Stromal cell of bone marrow (primary cell): ENCODE measurements at places on chromosomes 5 and 9.

DNA sequence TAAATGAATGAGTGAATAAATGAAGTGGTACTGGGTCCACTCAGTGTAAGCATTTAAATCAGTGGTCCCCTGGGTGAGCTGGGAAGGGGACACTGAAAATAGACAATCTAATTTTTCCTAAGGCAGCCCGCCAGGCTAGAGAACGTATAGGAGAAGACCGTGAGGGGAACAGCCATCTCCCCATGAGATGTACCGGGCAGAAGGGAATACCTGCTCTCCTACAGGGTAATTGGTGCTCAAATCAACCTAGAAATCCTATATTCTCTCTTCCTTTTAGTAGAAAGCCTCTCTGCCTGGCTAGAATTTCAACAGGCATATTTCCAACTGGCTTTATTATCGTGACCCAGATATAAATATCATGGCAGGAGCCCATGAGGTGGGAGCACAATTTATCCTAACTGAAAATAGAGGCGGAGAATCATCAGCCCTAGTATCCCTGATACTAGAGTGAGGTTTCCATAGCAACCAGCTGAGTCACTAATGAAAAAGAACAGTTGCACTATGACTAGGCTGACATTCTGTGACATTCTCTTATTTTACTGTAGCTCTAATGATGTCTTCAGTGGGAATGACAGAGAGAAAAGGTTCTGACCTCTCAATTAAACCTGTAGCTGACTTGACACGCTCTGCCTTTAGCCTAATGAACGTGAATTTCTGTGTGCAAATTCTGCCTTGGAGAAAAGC lies 96.5 kb upstream of the CAST start:
- DNase-seq = peak; percentile 83

DNA sequence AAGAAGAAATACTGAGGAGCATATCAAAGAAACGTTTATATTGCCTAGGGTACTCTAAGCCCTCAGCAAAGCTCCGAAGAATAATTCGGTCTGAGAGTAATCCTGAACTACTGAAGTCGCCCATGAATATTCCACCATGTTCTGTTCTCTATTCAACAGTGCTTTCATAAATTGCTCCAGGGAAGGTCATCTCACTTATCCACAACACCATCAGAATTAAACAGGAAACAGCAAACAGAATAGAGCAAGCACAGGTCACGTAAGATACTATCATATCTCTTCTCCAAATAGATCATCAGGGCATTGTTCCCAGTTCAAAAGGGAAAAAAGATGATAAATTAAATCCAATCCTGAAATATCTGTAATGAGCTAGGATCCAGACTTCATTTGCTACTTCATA lies 325.6 kb downstream of the DEPDC1B start:
- no peak for DNase-seq

DNA sequence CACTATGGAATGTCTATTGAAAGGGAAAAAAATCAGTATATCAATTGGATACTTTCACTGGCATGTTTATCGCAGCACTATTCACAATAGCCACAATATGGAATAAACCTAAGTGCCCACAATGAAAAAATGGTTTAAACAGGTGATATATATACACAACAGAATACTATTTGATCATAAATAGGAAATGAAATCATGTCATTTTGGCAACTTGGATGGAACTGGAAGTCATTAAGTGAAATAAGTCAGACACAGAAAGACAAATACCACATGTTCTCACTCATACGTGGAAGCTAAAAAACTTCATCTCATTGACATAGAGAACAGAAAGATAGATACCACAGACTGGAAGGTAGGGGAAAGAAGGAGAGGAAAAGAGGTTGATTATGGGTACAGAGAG lies 471.6 kb upstream of the FTMT start:
- no peak for DNase-seq

GRCh38 chr9:35500130-35500748 lies 10.3 kb downstream of the RUSC2 start:
- DNase-seq = no peak

- no peak for DNase-seq
Observed at GRCh38 chr5:36861871-36862270, 14.7 kb upstream of the NIPBL start.

GRCh38 chr9:108219664-108220063 lies 636.1 kb downstream of the ACTL7B start:
- DNase-seq = no peak

GRCh38 chr9:36025746-36026145 lies 11.0 kb upstream of the RECK start:
- no peak for DNase-seq

- no peak for DNase-seq
Observed at GRCh38 chr9:15086156-15086763, 176.0 kb upstream of the FREM1 start.

DNA sequence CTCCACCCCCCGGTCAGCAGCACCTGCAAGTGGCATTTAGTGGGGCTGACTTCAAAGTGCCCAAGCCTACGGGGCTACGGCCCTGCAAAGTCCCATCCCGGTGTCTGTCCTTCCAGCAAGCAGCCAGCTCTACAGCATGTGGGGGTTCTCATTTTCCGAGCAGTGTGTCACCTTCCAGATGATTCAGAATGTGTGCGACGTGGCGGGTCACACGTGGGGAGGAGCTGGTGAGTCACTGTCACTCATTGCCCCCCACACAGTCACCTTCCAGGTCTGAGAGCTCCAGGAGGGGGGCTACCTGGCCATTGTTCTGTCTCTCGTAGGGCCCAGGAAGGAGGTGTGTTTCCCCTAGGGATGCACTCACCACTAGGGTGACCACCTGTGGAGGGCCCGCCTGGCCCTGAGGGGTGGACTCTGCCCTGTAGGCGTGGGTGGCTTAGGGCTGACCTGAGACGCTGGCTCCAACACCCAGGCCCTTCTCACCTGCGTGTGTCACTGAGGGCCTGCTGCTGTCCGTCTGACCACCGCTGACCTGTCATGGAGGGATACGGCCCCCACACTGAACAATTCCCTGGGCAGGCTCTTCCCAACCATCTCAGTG lies 70.2 kb downstream of the SEMA4D start:
- no peak for DNase-seq

DNA sequence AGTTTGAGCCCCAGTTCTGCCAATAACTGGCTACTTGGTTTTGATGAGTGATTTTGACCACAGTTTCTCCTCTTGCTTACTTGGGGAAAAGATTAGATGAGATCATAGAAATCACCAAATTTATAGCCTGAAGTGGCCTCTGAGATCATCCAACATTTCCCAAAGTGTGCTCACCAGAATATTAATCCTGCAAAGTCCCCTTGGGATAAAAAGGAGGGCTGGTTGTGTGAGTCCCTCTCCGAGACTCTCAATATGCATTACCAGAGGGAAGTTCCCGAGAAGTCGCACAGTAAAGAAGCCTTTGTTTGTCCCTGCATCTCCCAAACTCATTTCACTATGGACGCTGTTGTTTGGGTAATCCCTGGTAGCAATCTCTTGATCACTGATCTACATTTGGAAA lies 88.4 kb upstream of the ADRA1B start:
- DNase-seq = no peak

GRCh38 chr9:86176468-86176867 lies 77.1 kb upstream of the GOLM1 start:
- DNase-seq = no peak

DNA sequence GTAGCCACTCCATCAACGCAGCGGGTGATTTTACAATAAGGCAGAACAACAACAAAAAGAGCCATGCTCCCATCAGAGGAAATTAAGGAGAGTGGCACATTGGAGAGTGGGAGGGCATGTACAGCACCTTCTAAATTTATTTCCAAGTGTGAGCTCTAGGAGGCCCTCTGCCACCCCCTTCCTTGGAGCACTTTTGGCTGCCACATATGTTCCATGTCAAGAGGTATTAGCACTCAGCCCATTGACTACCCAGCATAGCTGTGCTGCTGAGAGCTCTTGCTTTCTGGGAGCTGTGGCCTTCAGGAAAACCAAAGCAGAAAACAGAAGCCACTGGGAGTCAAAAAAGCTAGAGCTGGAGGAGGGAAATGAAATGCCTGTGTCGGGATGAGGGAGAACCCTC lies 200.2 kb upstream of the PANK3 start:
- no peak for DNase-seq

- DNase-seq = no peak
Observed at GRCh38 chr5:57635146-57635777, 152.7 kb upstream of the ACTBL2 start.

GRCh38 chr5:116530276-116530675 lies 44.3 kb downstream of the SEMA6A start:
- DNase-seq = no peak

GRCh38 chr5:127754259-127754658 lies 51.1 kb downstream of the CCDC192 start:
- no peak for DNase-seq

GRCh38 chr9:129138476-129139232 lies 27.4 kb downstream of the PTPA start:
- DNase-seq = peak; percentile 92

- DNase-seq = no peak
Observed at GRCh38 chr5:26582350-26583045, 455.9 kb downstream of the CDH9 start.

- DNase-seq = no peak
Observed at GRCh38 chr5:150568663-150569062, 60.7 kb downstream of the NDST1 start.

DNA sequence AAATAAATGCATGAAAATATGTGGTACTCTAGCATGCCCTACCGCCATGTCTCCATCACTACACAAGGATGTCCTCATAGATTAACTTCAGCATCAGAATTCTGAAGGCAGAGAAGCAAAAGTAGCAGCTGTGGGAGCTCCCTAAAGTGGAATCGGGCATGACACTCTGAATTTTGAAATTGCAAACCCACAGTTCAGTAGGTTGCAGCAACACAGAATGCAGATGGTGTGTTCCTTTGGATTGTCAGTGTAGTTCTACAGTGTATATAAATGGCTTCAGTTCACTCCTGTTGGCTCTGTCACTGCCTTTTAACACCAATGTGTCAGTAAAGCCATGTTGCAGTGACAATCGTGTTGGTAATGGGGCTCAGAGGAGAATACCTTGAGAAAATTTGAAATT lies 973.6 kb upstream of the WWC1 start:
- DNase-seq = no peak

GRCh38 chr5:157603333-157604190 lies 28.0 kb upstream of the ADAM19 start:
- DNase-seq = peak; percentile 72

DNA sequence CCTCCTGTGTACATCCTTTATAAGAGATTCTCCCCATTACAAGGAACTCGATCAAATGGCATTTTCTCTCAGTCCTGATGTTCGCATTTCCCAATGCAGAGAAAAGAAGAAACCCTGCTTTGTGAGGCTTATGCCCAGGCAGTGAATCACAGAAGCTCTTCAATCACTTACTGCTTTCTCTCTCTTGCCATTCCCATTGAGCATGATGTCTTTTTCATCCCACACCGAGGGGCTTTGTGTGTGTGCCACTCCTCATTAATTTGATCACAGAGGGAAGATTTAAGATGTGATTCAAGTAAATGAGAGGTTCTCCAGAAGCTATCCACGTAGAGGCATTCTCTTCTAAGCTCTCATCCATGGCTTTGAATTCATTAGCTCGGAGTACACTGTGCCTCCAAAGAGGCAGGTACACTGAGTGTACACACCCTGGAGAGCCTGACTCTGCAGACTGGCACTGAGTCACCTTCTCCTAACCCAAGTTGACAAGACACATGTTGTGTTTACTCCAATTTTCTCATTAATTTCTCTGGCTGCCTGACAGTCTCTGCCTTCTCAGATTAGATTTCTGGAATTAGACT lies 45.4 kb downstream of the MFAP3 start:
- no peak for DNase-seq

- DNase-seq = no peak
Observed at GRCh38 chr9:135589596-135590485, 28.3 kb downstream of the PAEP start.

GRCh38 chr9:120982836-120983235 lies 56.2 kb upstream of the TRAF1 start:
- no peak for DNase-seq

- no peak for DNase-seq
Observed at GRCh38 chr5:112069329-112069728, 312.3 kb upstream of the NREP start.

DNA sequence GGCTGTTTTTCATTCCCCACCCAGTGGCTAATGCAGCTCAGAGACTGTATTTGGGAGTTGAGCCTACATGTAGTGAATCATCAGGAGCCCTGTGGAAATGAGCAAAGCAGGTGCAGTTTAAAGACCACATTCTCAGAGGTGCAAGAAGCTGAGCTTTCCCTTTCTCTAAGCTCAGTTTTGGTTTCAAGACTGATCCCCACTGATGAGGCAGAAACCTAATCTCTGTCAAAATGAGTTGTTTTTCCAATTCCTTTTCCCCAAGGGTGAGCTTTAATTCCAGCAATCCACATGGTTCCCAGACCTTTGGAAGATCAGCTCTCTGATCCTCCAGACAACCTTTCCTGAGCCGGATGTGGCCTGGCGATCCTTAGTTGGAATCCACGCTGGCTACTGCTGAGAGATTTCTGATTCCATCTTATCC lies 420.5 kb downstream of the EBF1 start:
- DNase-seq = no peak

GRCh38 chr9:132647355-132647754 lies 22.4 kb downstream of the DDX31 start:
- peak; percentile 98 for DNase-seq

- no peak for DNase-seq
Observed at GRCh38 chr9:124308606-124309491, 51.1 kb downstream of the NEK6 start.

DNA sequence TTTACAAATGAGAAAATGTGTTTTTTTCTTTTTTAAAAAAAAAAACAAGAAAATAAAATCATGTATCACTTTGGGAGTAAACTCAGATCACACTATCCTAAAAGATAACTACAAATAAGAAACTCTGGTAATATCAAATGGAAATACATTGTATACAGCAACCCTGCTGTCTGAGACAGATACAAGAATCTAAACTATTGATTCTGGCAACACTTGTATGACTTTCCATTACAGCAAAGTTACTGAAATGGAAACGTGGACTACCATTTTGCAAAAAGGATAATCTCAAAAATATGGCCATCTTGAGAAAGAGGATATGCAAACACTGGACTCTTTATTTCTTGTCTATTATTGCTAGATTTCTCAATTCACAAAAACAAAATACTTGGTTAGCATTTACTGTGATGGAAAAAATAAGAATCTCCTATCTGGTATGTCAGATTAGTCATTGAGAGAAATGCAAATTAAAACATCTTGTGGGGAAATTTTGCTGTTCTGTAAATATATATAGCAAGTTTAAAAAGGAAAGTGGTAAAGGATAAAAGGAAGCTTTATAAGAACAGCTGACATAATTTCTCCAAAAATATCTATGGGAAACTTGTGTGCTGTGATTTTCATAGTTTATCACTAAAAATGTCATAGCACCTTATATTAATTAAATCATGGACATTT lies 112.9 kb upstream of the FER start:
- no peak for DNase-seq
